Stimulated activated CD8-positive, alpha-beta memory T cell treated with anti-CD3 and anti-CD28 coated beads, Interleukin-15, amount 100 ng/mL, for 1 hour (primary cell): ENCODE measurements at places on chromosomes 12 and 14.

DNA sequence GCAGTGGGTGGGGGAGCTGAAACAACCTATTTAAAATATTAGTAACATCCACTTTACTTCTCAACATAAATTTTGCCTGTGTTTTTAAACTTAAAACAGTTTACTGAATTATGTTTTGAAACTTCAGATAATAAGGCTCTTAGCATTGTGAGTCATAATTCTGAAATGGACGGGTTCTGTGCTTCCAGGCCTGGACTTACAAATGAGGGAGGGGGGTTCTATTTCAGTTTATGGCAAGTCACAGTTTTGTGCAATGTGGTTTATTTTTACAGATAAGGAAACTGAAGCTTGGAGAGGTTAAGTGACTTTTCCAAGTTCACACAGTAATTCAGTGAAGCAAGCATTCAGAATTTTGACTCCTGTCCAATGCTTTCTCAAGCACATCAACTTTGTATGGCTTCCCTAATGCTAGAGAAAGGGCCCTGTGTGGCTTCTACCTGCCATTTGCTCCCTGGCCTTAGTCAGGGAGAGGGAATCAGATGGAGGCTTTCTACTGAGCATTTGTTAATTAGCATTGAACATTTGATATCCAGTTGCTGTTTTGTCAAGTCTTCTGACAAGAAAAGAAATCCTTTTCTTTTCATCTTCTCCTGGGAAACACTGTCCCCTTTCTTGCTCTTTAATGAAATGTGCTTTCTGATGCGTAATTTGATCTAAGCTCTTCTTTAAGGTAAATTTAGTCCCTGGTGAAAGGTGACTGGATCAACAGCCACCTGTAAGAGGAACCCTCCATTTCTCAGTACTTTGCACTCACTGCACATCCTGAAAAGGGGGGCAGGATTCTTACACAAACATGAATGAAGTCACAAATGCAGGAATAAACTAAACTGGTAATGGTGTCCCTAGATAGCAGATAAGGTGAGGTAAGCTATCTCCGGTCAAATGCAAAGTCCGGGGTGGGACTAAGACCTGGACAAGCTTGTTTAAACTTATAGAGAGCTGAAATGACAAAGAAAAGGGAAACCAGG, 2.5 kb upstream of the SALL2 start:
- no peak for DNase-seq

DNA sequence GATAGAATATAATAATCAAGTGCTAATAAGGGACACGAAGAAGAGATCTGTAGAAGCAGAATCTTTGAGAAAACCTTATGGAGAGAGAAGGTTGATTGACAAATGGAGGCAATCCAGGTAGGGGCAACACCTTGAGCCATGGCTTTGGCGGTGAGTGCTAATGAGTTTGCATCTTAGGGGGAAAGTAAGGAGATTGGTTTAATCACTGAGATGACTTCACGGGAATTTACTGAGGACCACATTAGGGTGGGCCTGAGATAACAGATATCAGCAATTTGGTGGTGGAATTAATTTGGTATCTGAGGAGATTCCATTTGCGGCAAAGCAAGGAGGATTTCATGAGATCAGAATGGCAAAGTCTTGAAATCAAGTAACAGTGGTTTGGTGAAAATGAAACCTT, 1.8 kb upstream of the LARP4 start:
- DNase-seq: no peak

GRCh38 chr12:41288142-41288811, 100.2 kb downstream of the PDZRN4 start:
- no peak for DNase-seq

- DNase-seq: no peak
These were observed 328.0 kb upstream of the ATP2B1 start for GRCh38 chr12:90036637-90037036.

DNA sequence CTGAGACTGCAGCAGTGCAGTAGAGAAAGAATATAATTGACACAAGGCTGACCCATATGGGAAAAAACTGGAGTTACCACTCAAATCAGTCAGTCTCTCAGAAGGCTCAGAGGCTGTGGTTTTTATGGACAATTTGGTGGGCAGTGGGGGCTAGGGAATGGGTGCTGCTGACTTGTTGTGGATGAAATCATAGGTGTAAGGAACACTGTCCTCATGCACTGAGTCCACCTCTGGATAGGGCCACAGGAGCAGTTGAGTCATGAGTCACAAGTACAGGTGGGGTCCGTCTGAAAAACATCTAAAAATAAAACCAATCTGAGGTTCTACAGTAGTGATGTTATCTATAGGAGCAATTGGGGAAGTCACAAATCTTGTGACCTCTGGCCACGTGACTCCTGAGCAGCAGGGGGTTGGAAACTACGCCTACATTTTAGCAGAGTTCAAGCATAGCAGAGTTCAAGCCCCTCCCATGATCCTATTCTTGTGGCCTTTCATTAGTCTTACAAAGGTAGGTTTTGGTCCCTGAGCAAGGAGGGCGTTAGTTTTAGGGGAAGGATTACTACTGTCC, 18.1 kb upstream of the SGPP1 start:
- no peak for DNase-seq

DNA sequence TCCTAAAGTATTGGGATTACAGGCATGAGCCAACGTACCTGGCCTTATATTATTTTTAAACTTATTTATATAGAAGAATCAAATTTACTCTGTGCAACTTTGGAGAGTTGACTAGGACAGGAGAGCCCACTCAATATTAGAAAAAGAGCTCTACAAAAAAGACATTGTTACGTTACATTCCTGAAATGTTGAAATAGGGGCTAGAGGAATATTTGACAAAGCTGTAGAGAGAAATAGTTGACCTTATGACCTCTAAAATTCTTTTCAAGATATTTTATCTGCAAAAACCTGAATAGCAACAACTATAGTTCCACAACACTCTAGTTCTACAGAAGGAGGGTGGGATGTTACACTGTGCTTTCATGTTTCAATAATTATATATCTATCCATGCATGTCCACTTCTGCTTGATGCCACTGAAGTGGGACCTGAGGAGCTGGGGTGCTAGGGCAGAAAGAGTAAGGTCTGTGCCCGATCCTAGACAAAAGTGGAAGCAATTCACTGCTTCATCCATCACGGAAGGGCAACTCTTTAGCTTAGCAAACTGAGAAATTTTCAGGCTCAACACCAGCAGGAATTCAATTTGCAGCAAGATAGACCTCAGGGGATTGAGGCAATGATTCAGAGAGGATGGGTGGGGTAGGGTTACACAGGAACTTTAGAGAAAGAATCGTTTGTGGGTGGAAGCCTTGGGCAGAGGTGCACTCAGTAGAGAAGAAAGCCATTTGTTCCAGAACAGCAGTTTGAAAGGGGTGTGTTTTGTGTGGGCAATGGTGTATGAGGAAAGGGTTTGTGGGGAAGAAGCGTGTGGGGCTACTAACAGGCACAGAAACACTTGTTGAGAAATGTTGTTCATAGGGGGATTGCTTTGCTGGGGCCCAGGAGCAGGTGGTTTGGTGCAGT, 16.0 kb upstream of the RNASE10 start:
- DNase-seq: no peak

GRCh38 chr14:36848213-36848612, 186.6 kb downstream of the PAX9 start:
- no peak for DNase-seq

DNA sequence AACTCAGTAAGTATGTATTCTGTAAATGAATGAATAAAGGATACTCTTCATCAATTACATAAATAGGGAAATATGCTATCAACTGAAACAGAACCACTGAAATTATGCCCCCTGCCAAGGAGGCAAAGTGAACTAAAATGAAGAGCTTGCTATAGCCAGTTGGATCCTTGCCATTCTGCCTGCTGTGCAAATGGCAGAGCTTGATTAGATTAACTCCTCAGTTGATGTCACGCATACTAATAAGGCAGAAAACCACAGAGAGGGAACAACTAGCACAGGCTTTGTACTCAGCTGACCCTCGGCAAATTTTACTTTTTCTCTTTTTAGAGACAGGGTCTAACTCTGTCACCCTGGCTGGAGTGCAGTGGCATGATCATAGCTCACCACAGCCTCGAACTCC, 36.7 kb upstream of the FERMT2 start:
- DNase-seq: no peak

DNA sequence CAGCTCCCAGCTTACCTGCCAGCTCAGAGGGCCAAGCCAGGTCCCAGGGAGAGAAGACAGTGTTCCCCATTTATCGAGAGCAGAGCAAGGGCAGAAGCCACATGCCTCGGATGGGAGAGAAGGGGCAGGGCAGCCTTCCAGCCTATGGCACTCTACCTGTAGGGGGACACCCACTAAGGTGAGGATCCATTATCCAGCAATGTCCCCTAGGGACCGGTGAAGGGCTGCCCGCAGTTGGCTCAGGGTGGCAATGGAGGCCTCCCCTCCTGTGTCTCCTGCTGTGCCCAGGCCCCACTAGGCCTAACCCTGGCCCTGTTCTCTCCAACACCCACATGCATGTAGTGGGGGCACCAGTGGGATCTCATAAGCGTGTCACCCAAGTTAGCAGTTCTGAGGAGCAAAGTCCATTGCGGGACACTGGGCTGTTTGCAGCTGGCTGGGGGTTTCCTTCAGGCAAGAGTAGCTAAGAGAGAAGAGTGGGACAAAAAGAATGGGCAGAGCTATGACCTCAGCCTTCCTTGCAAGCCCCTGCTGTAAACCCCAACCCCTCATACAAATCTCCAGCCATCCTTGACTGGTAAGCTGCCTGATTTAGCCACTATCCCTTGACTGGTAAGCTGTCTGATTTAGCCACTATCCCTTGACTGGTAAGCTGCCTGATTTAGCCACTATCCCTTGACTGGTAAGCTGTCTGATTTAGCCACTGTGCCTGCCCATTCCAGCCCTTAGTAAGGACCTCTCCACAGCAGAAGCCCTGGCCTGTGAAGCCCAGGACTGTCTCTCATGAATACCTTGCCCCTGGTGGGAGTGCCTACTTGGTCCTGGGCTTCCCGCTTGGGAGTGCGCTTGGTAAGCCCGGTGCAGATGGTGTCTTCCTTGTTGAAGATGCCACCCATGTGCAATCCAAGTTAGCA, 5.2 kb upstream of the ASB2 start:
- no peak for DNase-seq

DNA sequence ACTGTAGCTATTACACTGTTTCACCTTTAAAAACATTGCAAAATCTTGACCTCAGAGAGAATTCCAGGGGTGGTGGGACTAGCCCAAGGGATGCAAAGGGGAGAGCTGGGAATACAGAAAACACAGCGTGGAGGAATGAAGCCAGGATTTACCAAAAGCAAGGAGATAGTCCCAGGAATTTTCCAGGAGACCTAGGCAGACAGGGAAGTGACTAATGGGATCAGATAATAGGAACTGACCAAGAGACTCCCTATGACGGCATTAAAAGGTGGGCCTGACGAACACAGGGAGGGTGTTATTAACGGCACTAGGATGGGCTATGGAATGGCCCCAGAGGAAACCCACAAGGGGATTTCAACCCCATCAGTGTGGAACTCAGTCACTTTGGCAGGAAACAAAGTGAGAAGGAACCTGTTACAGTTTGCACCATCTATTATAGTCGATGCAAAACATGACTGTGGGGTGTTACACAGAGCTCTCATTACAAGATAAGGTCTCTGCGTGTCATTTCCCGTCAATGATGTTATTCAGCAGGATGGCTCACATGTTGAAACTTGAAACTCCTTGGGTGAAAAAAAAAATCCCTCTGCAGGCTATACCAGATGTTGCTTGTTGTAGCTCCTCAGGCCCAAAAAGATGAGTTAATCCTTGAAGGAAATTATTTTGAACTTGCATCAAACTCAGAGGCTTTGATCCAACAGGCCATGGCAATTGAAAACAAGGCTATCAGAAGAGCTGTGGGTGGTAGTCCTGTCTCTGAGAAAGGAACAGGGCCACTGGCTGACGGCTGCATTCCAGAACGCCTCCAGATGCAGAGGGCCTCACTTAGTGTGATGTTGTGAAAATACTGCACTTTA, 58.7 kb downstream of the DRAM1 start:
- DNase-seq: no peak

- DNase-seq: no peak
These were observed 25.5 kb downstream of the GCH1 start for GRCh38 chr14:54877015-54877702.

- no peak for DNase-seq
These were observed 359.9 kb downstream of the NRXN3 start for GRCh38 chr14:78530078-78530477.
